ENCODE measurements at places on chromosomes 1 and 21.
A peak's percentile ranks its signal among the peaks of the same experiment; 100 is the strongest.

DNA sequence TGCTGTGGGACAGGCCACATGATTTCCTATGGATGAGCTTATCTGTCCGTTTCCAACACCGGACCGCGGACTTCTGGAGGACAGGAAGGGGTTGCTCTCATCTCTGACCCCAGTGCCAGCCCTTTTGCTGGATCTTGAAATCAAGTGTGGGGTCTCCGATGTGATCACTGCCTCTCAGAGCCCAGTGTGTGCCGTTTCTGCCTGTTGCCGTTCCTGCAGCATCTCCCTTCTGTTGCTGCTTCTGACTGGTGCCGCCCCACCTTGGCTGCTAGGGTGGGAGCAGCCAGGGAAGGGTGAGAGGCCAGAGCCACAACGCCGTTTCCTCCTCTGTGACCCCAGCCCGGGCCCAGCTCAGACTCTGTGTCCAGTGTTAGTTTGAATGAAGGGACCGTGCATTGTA, 67.3 kb upstream of the WNT4 start:
- DNase-seq = no peak

DNA sequence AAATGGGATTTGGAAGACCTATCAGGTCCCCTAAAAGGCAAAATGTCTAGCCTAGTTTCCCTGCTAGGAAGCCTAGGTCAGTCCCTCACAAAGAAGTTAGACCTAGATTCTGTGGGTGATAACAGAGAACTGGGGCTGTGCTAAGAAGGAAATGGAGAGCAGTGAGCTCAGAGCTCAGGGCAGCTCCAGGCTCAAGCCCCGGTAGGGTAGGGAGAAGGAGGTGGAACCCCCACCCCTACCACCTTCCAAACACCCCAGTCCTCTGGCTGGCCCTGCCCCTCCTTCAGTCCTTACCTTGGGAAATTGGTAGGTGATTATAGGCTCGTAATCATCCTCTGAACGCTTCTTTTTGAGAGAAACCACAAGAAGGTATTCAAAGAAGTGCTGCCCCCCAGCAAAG, 1.1 kb downstream of the DENND2D start:
- no peak for DNase-seq

- DNase-seq = no peak
Observed at GRCh38 chr1:200342511-200343311, 67.1 kb downstream of the ZNF281 start.

GRCh38 chr1:99963041-99963795, 6.6 kb upstream of the SLC35A3 start:
- no peak for DNase-seq

GRCh38 chr1:6723621-6724428, 22.2 kb upstream of the DNAJC11 start:
- no peak for DNase-seq

DNA sequence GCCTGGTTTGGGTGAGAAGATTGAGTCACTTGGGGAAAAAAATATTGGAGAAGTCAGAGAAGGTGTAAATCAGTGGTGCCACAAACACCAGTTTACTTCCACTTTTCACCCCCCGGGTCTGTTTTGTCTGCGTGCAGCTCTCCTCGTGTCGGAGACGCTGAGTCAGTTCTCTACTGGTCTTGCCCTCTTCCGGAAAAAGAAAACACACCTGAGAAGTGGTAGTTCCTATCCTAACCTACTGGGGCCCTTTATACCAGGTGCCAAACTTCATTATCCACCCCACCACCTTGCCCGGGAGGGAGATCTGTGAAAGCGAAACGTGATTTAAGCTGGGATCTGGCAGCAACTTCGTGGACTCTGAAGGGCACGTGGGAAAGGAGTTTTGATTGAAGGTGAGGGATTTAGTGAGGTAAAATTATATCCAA, 855 bp upstream of the IVNS1ABP start:
- DNase-seq = no peak

GRCh38 chr1:178566187-178566586, 53.3 kb downstream of the TEX35 start:
- no peak for DNase-seq

DNA sequence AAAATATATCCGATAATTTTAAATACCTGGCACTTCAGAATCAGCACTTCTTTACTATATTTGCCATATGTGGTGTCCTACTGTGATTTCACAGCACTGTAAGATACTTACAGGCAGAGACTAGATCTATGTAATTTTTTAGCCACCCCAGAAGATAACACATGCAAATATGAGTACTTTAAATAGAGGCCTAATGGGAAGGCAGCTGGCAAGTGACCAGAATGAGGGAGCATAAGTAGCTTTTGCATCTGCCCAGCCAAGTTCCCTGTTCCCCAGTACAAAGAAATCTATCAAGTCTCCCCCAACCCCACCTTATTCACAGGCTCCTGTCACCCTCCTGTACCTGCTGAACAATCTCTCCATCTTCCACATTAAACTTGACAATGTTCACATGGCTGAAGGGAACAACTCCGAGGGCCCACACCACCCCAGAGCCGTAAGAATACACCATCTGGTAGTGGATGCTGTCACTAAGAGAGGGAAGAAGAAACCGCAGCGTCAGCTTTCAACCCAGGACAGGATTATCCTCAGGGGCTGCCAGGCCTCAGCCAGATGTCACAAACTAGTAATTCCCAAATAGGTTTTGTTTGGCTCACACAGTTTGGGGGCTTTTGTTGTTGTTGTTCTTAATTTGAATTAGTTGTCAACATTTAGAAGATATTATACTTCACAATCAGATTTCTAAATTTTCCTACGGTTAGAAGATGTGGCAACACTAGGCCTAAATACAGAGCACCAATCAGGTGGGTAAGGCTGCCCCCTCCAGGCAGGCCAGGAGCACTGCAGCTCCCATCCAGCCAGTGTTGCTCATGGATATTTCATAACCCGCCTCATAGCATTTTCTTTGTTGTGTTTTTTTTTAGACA, 10.4 kb downstream of the EMC1 start:
- DNase-seq = peak; percentile 60

GRCh38 chr1:172286629-172287076, 133.8 kb upstream of the C1orf105 start:
- DNase-seq = peak; percentile 85

DNA sequence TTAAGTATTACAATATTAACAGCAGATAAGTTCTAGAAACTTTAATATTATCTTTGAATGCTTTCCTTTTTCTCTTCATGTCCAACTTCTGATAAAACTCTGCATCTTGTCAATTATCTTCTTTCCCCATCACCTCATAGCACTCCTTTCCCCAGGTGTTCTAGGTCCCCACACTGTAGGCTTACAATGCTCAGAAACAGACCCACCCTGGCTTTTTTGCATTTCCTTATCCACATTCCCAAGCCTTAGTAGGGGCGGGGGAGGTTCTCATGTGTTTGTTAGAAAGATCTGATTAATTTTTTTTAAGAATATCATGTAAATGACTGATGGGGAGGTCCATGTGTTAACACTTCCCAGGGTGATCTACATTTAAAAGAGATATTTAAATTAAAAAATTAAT, 63.9 kb downstream of the PLPPR4 start:
- no peak for DNase-seq

DNA sequence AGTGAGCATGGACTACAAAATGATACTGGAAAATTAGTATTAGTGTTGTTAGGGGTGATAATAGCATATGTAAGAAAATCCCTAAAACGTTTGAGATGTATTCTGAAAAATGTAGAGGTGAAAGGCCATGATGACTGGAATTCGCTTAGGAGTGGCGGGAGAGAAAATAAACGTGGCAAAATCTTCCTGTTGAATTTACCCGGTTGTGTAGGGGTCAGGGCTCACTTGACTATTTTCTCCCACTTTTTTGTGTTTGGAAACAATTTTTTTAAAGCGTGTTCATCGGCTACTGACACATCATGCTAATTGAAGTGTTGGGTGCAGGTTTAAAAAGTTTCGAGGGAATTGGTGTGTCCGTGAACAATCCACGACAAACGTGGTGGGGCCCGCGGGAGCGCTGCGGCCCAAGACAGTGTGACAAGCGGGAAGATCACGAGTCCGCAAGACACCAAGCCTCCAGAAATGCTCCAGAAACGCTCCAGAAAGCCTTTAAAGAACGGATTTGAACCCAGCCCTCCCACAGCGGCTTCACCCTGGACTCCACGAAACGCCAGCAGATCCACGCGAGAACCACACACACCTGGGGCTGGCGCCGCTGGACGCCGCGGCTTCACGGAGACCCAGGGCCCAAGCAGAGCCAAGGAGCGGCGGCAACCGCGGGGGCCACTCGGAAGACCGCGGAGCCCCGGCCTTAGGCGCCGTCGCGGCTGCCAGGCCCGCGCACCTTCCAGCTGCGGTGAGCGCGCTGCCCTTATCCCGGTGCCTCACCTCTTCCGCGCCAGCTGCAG, 573 bp downstream of the PSMG1 start:
- no peak for DNase-seq

DNA sequence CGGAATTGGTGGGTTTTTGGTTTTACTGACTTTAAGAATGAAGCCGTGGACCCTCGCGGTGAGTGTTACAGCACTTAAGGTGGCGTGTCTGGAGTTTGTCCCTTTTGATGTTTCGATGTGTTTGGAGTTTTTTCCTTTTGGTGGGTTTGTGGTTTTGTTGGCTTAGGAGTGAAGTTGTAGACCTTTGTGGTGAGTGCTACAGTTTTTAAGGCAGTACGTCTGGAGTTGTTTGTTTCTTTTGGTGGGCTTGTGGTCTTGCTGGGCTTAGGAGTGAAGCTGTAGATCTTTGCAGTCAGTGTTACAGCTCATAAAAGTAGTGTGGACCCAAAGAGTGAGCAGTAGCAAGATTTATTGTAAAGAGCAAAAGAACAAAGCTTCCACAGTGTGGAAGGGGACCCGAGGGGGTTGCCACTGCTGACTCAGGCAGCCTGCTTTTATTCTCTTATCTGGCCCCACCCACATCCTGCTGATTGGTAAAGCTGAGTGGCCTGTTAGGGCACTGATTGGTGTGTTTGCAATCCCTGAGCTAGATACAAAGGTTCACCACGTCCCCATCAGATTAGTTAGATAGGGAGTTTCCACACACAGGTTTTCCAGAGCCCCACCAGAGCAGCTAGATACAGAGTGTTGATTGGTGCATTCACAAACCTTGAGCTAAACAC, 20.9 kb downstream of the HENMT1 start:
- DNase-seq = no peak

GRCh38 chr1:20087668-20088067, 17.7 kb downstream of the PLA2G5 start:
- DNase-seq = no peak

DNA sequence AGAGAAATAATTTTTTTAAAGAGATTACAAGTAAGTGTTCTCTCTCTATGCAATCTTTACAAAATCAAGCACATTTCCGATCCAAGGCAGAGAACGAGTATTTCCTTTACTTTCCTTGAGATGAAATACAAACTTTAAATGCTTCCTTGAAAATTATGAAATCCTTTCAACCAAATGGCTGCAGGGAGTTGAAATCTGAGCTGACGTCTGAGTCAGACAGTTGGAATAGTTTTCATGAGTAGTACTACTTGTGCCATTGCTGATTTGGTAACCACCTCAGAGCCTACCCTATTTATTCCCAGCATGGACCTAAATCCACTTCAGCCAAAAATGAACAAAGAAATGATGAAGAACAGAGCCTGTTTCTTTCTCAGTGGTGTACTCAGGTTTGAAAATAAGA, 183.6 kb downstream of the GIPC2 start:
- peak; percentile 85 for DNase-seq

DNA sequence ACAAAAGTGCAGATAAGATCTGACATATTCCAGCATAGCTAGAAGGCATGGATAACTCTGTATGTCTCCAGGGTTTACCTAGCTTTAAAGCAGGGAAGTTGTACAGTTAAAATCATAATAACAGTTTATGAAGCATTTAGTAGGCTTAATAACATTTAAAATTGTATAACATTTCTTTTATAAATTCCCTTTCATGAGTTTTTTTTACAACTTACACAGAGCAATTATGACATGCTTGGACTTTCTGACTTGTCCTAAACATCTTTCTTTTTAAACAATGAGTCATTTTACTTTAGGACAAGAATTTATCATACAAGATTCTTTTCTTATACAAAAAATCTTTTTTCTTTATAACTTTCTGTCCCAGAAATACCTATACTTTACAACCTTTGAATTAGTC, 408.5 kb upstream of the NEGR1 start:
- no peak for DNase-seq

- no peak for DNase-seq
Observed at GRCh38 chr1:80023358-80023757, 1016.8 kb upstream of the ADGRL4 start.

DNA sequence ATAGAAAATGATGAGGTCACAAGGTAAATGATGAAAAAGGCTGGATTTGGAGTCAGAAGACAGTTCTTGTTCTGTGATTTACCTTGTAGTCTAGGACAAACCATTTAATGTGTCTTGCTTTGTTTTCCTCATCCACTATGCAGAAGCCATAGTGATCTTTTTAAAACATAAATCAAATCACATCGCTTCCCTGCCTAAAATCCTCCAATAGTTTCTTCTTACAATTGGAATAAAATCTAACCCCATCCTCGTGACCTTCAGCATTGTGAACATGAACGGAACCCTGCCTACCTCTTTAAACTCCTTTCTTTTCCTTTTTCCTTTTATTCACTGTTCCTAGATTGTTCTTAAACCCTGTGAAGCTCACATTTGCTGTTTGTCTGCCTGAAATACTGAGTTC, 204.9 kb upstream of the SAMSN1 start:
- DNase-seq = no peak

DNA sequence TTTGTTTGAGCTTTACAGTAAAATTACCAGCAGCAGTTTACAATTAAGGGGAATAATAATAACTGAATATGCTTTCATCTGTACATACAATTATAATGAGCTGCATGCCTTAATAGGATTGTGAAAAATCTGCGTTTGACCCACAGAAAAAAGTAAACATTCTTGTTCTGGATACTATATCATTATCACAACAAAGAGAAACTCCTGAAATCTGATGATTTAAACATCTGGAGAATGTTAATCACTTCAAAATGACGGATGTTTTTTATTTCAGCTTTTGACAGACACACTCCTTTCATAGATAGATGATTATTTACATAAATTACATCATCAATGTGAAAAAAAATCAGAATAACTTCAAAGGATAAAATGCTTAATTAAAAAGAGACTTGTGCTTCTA, 58.5 kb downstream of the TYW3 start:
- no peak for DNase-seq

- no peak for DNase-seq
Observed at GRCh38 chr1:232038706-232039677, 412.4 kb downstream of the DISC1 start.

DNA sequence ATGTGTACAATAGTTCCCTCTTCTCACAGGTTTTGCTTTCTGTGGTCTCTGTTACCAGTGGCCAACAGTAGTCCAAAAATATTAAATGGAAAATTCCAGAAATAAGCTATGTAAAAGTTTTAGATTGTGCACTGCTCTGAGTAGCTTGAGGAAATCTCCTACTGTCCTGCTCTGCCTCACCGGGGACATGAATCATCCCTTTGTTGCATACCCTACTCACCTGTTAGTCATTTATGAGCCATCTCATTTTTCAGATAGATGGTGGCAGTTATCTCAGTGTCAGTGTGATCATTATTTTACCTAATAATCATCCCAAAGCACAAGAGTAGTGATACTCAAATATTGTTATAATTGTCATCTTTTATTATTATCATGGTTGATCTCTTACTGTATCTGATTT, 688.1 kb downstream of the PLA2G4A start:
- DNase-seq = no peak

GRCh38 chr1:167936930-167937708, at the start of gene MPC2:
Gene MPC2 (minus strand): TSS chr1:167937072. CDS start chr1:167935841, 1,231 bp downstream.
- DNase-seq = peak; percentile 42

All from fibroblast of the conjunctiva (primary cell).